ENCODE measurements at places on chromosomes 5 and 9.

GRCh38 chr5:82570-82969 is 9.4 kb upstream of the PLEKHG4B start:
- no peak for DNase-seq

DNA sequence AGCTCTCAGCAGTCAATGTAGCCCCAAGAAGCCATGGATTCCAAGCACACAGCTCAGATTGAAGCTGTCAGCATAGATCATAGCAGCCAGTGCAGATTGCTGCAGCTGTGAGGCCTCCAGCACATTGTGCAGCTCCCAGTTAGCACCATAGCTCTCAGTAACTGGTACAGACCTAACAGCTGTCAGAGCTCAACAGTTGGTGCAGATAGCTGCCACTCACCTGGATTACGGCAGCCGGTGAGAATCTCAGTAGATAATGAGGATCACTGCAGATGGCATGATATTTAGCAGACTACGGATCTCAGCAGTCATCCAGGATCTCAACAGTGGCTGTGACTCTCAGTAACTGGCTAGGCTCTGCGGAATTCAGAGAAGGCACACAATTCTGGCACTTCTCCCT is 500.4 kb downstream of the TUSC1 start:
- no peak for DNase-seq

DNA sequence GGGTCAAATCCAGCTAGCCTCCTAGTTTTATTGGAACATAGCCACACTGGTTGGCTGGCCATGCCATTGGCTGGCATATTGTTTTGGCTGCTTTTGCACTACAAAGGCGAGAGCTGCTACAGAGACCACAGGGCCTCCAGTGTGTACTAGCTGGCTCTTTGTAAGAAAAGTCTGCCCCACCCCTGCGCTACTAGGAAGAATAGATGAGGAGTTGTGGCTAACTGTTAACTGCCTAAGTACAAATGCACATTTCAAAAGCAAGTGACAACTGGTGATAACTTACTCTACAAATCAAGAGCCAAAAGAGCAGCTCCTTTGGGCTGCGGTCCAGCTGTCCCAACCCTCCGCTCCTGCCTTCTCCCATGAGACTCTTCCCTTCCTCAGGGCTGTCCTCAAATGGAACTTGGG is 63.9 kb downstream of the SERINC5 start:
- no peak for DNase-seq

DNA sequence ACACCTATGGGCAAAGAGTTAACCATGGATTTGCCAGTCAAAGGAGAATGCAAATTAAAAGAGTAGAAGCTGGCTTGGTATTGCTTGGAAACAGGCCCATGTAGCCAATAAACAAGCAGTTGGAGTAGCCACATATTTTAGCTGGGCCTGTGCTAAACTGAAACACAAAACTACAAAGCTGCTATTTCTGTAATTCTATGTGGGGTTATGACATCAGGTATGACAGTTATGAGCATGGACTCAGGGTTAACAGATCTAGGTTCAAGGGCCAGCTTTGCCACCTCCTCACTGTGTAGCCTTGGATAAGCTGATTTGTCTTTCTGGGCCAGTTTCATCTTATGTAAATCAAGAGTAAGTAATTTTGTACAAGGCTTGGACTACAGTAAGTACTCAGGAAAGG is 142.7 kb downstream of the PIP5K1B start:
- DNase-seq: no peak

- DNase-seq: no peak
These were observed 254.6 kb upstream of the SLC24A2 start for GRCh38 chr9:20043461-20043860.

GRCh38 chr9:83425240-83425639 is 113.0 kb downstream of the FRMD3 start:
- DNase-seq: no peak

- DNase-seq: no peak
These were observed 300.5 kb upstream of the CTNND2 start for GRCh38 chr5:12204761-12205160.

- DNase-seq: no peak
These were observed 136.1 kb upstream of the ELAVL2 start for GRCh38 chr9:23962101-23962500.

GRCh38 chr5:122236270-122237040 is 75.6 kb upstream of the SNCAIP start:
- no peak for DNase-seq

All from stimulated activated CD8-positive, alpha-beta memory T cell treated with anti-CD3 and anti-CD28 coated beads, Interleukin-2, amount 100 ng/mL, for 1 hour (primary cell).